ENCODE measurements at places on chromosomes 1 and 21.

- DNase-seq: no peak
Observed at GRCh38 chr1:8076176-8076575, 50.1 kb upstream of the ERRFI1 start.

DNA sequence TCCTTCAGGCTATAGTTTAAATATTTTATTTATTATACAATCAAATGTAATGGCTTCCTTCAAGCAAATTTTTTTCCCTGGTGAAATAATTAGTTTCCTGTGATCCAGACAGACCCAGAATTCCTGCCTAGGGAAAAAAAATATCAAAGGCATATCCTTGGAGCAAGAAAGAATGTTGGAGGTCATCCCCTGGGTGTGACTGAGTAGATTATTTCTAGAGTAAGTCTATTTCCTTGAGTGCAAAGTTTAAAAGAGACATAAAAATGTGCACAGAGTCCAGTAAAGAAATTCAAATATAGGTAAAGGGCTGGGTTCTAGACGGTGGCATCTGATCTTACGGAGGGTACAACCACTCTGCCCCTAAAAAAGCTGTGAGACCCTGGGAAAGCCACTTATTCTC is 32.2 kb upstream of the SAMD13 start:
- no peak for DNase-seq

- no peak for DNase-seq
Observed at GRCh38 chr1:174766727-174767126, 233.0 kb upstream of the CACYBP start.

GRCh38 chr1:173478094-173478674 is 1.0 kb downstream of the PRDX6 start:
- no peak for DNase-seq

- no peak for DNase-seq
Observed at GRCh38 chr1:167879508-167879907, 34.4 kb downstream of the ADCY10 start.

All from activated CD4-positive, alpha-beta T cell treated with anti-CD3 and anti-CD28 coated beads for 48 hours (primary cell).